Left ventricle myocardium inferior (tissue), 1 donor: ENCODE measurements at places on chromosomes 16 and 17. TPM values are rescaled to one million over a fixed set of nuclear protein-coding genes. Genes with fewer than 3 reads are reported as not detected.

The HSD3B7 gene
- 5.5 TPM for total RNA-seq

The KRT40 gene
- total RNA-seq = not detected

The SRCIN1 gene
- 2.0 TPM for total RNA-seq

The PARD6A gene
- total RNA-seq = 3.4 TPM

The NHLRC4 gene
- 0.11 TPM for total RNA-seq

The CDC6 gene
- total RNA-seq = 0.55 TPM

The PLEKHM1 gene
- 27.3 TPM for total RNA-seq

The C16orf92 gene
- not detected for total RNA-seq

The TPSD1 gene
- not detected for total RNA-seq

The EXOC3L1 gene
- 3.9 TPM for total RNA-seq

The PYY gene
- not detected for total RNA-seq

The CRYM gene
- total RNA-seq = 147 TPM

The SLFN14 gene
- not detected for total RNA-seq

The EVPLL gene
- total RNA-seq = not detected

The CCL7 gene
- total RNA-seq = not detected

The RAB26 gene
- total RNA-seq = 1.7 TPM

The TM4SF5 gene
- not detected for total RNA-seq

The TNFSF12 gene
- total RNA-seq = 29.9 TPM

The SSTR5 gene
- 22.6 TPM for total RNA-seq

The C16orf46 gene
- total RNA-seq = 0.88 TPM

The BAHCC1 gene
- total RNA-seq = 7.3 TPM

The KDM6B gene
- 23.3 TPM for total RNA-seq

The AGRP gene
- total RNA-seq = not detected

The PAFAH1B1 gene
- total RNA-seq = 115 TPM

The ITGAX gene
- 1.4 TPM for total RNA-seq

The TRIM47 gene
- 27.5 TPM for total RNA-seq

The SPATA20 gene
- total RNA-seq = 66.3 TPM

The VWA3A gene
- total RNA-seq = 0.25 TPM

The EDC4 gene
- total RNA-seq = 33.2 TPM

The MYLK3 gene
- 256 TPM for total RNA-seq

The CA5A gene
- not detected for total RNA-seq

The AATF gene
- 24.2 TPM for total RNA-seq

The IKZF3 gene
- 0.16 TPM for total RNA-seq

The NPTX1 gene
- total RNA-seq = not detected

The CMTM2 gene
- total RNA-seq = not detected

The PABPN1L gene
- total RNA-seq = not detected

The SF3B3 gene
- 129 TPM for total RNA-seq

The CCR7 gene
- total RNA-seq = not detected

The DLX4 gene
- not detected for total RNA-seq

The HSPB9 gene
- not detected for total RNA-seq

The TP53TG3C gene
- 0.58 TPM for total RNA-seq

The MARVELD3 gene
- not detected for total RNA-seq

The RND2 gene
- 0.85 TPM for total RNA-seq

The PCGF2 gene
- total RNA-seq = 20.7 TPM

The TLCD3B gene
- total RNA-seq = not detected

The NOD2 gene
- 0.52 TPM for total RNA-seq

The NHERF2 gene
- 221 TPM for total RNA-seq

The MYO15B gene
- 43.0 TPM for total RNA-seq

The MSLN gene
- total RNA-seq = 0.91 TPM

The KCNAB3 gene
- 0.30 TPM for total RNA-seq

The USP31 gene
- total RNA-seq = 28.2 TPM

The MT1H gene
- total RNA-seq = not detected

The HASPIN gene
- total RNA-seq = 0.33 TPM
